ENCODE measurements at places on chromosomes 3 and 15. TPM values are rescaled to one million over a fixed set of nuclear protein-coding genes. Genes with fewer than 3 reads are reported as not detected.
A peak's percentile ranks its signal among the peaks of the same experiment; 100 is the strongest.

GRCh38 chr3:102034639-102035451 lies 185.5 kb downstream of the NFKBIZ start:
- no peak for ATAC-seq

DNA sequence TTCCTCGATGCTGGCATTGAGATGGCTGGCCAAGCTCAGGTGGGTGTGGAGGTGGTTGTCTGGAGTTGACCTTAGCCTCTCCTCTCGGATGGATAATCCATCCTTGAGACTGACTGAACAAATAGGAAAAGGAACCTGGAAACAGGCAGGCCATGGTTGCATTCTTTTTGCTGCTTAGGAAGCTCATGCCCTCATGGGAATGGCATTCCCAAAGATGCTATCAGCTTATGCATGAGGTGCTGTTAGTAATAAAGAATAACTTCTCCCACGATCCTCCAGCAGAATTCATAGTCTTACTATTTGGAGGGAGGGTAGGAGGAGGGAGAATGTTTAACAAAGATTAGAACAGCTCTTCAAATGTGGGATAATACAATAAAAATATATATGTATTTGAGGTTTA lies 303.0 kb upstream of the TPM1 start:
- no peak for ATAC-seq

- ATAC-seq, result no peak
Measured at GRCh38 chr3:101633186-101633585, 43.7 kb downstream of the ZBTB11 start.

Gene EIF1B
- 30.9 TPM for total RNA-seq

Gene TUBGCP5
- 23.3 TPM for total RNA-seq

DNA sequence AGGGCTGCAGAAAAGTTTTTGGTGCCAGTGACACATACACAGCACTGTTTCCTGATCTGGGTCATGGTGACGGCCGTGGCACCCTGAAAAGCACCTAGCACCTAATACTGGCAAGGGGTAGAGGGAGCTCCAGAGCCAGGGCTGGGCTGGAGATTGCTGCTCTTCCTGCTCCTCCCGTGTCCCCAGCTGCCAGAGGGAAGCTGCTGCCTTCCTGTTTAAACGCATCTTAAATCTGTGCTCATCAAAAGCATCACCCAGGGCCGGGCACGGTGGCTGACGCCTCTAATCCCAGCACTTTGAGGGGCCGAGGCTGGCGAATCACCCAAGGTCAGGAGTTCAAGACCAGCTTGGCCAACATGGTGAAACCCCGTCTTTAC lies 156.7 kb upstream of the MEF2A start:
- peak; percentile 76 for ATAC-seq

GRCh38 chr15:71628988-71629770 lies 181.2 kb upstream of the NR2E3 start:
- ATAC-seq, result no peak

DNA sequence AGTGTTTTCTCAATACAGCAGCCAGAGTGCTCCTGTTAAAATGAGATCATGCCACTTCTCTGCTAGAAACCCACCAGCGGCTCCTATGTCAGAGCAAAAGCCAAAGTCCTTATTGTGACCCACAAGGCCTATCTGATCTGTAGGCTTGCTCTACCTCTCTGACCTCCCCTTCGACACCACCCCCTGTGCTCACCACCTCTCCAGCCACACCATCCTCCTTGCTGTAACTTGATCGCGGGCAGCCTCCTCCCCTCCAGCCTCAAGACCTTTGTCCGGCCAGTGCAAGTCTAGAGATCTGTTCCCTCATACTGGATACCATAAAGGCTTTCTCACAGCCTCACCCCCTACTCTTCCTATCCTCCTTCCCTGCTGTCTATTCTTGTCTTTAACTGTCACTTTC lies 1.9 kb upstream of the IGDCC4 start:
- no peak for ATAC-seq

DNA sequence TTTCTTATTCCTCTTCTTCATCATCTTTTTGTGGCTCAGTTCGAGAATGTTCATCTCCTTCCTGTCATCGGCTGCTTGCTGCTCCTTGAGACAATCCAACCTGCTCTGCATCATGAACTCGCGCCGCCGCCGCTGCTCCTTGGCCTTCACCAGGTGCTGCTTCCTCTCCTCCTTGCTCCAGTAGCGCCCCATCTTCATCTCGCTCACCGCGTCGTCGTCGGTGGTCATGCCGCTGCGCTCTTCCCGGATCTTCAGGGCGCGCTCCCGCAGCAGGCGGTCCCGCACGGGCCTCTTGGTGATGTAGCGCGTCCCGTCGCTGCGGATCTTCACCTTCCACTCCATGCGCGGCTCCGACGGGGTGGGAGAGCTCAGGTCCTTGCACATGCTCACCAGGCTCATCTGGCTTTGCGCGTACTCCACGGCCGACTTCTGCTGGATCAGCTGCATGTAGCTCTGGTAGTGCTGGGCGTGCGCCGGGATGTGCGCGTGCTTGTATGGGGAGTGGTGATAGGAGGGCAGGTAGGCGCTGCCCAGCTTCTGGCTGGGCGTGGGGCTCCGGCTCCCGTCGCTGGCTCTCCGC lies 241.2 kb downstream of the PDZRN3 start:
- no peak for ATAC-seq

DNA sequence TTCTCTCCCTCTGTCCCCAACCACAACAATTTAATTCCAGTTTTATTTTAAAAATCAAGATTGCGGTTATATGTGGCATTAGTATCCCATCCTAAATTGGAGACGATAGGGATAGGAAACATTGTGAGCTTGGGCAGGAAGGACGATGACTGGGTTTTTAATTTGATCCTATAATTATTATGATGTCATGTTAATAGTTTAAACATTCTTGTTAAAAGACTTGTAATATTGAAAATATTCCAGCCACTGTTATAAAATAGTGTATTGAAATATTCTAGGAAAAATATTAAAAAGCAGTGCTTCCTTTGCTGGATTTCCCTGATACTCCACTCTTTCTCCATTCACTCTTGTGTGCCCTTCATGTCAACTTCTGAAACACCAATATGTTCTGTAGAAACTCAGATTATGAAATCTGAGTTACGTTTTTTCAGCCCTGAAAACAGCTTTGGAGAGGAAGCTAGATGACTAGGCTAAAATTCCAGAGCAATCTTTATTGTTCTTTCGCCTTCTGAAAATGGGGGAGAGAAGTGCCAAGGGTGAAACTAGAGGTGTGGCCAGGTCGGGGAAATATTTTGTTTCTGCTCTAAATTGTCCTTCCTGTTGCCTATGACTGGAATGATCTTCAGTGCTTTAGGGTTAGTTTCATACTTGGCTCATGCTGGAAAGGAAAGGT lies 46.1 kb upstream of the MAP3K13 start:
- peak; percentile 13 for ATAC-seq

DNA sequence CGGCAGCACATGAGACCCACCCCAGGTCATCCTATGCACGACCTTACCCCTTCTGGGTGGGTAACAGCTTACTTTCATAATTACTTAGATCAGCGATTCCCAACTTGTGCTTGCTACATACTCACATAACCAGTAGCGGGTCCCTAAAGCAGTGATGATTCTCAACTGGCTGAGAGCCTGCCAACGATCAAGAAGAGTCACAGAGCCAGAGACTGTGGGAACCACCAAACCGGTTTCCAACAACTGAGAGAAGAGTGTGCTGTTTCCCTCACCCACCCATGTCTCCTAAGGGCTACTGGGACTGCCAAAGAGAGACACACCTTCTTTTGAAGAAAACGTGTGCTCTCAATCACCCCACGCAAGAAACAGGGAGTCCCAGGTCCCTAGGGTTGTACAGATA lies 12.0 kb upstream of the XXYLT1 start:
- no peak for ATAC-seq

GRCh38 chr3:84683493-84683892 lies 275.3 kb upstream of the CADM2 start:
- ATAC-seq, result no peak

DNA sequence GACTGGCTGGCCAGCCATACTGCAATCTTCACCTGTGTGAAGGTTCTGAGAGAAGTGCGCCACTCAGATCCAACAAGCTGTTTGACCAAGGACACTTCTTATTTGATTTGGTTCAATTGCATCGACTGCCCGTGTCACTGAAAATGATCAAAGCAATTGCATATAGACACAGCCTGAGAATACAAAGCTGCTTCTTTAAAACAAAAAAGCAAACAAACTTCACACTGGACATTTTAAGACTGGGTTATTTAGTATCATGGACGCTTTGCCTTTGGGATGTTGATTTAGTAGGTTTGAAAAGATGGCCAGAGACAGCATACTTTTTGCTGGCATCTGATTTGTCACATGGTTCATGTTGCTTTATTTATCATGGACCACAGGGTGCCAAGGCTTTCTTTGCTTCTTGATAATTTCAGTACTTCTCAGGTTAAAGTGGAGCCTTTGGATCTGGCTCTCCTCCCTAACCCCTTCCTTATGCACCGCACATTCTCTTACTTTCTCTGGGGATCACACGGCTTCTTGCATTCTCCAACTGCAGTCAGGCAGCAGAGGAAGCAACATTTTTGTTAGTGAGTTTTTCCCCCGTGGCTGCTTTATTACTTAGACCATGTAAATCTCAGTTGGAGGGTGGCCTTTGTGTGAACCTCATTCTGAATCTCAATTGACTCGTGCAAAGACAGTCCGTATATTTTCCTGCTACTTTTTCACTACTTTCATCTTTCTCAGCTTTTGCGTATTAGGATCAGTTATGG lies 151.0 kb downstream of the CD47 start:
- no peak for ATAC-seq

Gene ZNF35
- total RNA-seq, result 9.1 TPM

Gene HRG
- not detected for total RNA-seq

Gene CD86
- 3.1 TPM for total RNA-seq

- peak; percentile 41 for ATAC-seq
Measured at GRCh38 chr3:156477323-156477722, 77.6 kb downstream of the SSR3 start.

Gene CDC25A
- 1.7 TPM for total RNA-seq

GRCh38 chr15:53758412-53758811 lies 1.1 kb downstream of the WDR72 start:
- no peak for ATAC-seq

DNA sequence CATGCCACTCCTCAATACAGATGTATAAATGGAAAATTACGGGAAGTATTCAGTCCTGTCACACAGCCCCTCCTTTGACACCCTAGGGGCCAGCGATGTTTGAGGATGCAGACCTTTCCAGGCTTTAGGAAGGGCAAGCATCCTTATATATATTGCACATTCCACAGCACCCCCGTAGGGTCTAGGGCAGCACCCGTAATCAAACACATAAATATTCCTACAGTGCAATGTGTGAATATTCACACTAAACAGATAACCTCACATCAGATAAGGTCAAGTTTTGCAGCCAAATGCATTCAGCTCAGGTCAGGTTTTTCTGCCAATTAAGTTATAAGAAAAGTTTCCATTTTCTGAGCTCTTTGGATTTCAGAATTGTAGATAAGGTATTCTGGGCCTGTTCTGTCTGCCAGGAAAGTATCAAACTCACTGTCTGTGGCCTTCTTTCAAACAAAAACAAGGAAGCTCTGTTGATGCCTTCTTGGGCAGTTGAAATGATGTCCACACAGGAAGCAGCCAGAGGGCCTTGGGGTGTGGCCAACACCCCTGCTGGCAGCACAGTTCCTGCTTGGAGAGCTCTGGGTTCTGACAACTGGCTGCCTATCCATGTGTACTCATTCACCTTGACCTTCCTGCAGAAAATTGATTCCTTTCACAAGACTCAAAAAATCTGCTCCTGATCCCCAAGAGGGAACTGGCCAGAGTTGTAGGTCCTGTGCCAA lies 427.0 kb downstream of the NTRK3 start:
- ATAC-seq, result no peak

DNA sequence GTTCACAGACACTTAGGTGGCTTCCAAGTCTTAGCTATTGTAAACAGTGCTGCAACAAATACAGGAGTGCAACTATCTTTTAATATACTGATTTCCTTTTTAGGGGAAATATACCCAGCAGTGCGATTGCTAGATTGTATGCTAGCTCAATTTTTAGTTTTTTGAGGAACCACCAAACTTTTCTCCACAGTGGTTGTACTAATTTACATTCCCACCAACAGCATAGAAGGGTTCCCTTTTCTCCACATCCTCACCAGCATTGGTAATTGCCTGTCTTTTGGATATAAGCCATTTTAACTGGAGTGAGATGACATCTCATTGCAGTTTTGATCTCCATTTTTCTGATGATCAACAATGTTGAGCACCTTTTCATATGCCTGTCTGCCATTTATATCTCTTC lies 58.9 kb downstream of the ZNF148 start:
- ATAC-seq, result no peak

DNA sequence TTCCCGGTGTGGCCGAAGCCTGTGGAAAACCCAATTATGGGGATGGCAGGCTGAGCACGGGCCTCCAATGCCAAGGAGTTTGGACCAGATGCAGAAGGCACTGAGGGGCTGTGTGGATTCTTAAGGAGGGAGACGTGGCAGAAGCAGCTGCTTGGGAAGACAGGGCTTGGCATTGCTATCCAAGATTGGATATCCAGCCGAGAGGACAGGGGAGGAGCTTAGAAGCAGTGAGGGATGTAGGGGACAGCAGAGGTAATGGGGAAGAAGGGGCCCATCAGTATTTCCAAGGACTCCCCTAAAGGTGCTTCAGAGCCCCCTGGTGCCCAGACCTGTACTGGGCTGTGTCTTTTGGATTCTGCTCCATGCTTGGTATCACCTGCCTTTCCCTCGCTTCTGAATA lies 112.8 kb upstream of the TLE3 start:
- ATAC-seq, result no peak

DNA sequence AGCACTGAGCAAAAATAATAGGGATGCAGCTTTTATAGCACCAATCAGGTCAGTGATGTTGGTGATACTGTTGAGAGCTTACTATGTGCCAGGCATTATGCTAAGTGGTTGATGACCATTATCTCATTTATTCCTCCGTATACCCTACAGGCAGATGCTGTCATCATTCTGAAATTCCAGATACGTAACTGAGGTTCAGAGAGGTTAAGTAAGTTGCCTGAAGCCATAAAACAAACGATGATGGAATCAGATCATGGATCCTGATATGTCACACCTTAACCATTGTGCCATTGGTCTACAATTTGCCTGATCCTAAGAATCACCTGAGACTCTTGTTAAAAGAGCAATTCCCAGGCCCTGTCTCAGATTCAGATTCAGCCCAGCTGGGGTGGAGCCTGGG lies 49.5 kb downstream of the ST6GAL1 start:
- ATAC-seq, result no peak

GRCh38 chr3:61664105-61664482 lies 102.7 kb downstream of the PTPRG start:
- ATAC-seq, result peak; percentile 58

Data from gastroesophageal sphincter (tissue), 4 donors.